ENCODE measurements at places on chromosomes 13 and 19.
A peak's percentile ranks its signal among the peaks of the same experiment; 100 is the strongest.

- DNase-seq: no peak
Observed at GRCh38 chr13:27252467-27252866, 1.1 kb downstream of the RPL21 start.

DNA sequence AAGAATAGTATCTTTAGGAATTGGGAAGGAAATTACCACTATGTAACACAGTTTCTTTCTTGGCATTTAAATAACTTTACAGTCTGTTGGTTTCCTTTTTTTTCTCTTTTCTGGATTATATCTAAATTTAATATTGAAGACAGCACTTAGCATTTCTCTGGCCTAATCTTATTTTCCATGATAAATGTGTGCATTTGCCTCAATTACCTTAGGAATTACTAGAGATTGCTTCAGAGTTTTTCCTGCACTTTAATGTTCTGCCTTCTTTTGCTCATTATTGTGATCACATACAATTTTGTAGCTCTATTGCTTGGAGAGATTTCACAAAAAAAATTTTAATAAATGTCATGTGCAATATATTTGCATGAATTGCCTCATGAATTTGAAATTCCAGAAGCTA is 25.1 kb downstream of the DCT start:
- DNase-seq: no peak

DNA sequence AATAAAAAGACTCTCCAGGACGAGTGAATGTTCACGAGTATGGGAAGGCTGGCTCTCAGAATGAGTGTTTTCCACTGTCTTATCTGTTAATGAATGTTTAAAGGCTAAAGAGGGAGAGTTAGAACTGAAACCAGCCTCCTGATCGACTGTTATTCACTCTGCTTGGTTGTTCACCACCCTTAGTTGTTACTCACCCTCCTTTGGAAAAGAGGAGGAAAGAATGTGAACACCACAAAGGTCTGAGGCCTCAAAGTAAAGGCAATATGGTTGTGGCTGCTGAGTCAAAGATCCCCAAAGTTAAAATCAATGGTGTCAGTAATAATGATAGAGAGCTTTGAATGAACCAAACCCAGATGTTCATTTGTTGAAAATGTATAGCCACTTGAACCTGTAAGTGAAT is 1793.2 kb upstream of the PCDH20 start:
- DNase-seq: no peak

DNA sequence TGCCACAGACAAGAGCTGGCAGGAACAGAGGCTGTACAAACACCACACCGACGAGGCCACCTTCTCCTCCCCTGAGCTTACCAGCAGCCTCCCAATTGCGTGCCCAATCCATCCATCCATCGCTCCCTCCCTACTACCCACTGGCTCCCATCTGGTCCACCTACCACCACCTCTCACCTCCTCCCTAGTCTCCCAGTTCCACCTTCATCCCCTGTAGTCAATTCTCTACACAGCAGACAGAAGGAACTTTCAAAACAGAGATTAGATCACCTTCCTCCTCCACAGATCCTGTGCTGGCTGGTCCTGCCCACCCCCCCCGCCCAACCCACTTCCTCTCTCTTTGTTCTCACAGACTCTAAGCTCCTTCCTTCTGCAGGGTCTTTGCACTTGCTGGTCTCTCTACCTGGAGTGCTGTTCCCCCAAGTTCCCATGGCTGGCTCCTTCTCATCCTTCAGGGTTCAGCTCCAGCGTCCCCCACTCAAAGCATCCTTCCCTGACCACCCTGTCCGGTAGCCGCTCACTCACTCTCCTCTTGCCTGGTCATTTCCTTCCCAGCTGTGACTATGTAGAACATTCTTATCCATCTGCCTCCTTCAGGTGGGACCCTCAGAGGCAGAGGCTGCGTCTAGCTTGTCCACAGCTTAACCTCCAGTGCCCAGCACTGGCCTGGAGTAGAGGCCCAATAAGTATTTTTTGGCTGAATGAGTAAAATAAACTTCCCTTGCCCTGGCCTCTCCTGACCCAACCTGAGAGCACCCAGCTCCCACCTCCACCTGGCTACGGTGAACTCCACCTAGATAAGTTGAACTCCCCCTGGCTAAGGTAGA is 23.0 kb downstream of the PIN1 start:
- no peak for DNase-seq

DNA sequence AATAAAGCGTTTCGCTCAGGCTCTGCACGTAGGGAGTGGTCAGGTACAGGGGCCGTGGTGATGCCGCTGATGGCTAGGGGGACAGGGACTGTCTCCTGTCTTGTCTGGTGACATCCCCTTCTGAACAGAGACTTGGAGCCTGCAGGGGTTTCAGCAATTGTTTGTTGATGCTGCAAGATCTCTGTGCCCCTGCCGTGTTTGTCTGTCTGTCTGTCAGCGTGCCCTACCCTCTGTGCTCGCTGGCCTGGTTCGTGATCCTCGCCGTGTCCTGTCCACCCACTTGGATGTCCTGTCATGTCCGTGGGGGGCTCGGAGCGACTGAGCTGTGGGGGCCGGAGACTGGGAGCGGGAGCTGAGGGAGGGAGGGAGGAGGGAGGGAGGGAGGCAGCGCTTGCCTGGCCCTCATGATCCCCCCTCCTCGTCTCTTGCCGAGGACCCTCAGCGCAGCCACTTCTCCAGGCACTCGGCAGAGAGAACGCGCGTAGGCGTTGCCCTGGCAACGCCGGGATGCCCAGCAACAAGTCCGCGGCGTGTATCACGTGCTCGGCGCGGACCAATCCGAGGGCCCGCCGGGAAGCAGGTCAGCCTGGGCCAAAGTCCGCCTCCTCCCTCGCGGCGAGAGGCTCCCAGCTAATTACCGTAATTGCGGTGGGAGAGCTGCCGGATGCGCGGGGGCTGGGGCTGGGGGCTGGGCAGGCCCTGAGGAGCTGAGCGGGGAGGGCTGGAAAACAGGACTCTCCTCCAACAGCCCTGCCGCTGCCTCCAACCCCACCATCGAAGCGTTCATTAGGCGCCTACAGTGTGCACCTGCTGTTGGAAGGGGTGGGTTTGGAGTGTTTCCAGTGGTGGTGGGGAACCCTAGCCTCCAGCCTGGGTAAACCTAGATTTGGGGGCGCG is 31.9 kb upstream of the FEM1A start:
- DNase-seq: peak; percentile 78

- no peak for DNase-seq
Observed at GRCh38 chr19:28847468-28847867, 365.5 kb downstream of the UQCRFS1 start.

DNA sequence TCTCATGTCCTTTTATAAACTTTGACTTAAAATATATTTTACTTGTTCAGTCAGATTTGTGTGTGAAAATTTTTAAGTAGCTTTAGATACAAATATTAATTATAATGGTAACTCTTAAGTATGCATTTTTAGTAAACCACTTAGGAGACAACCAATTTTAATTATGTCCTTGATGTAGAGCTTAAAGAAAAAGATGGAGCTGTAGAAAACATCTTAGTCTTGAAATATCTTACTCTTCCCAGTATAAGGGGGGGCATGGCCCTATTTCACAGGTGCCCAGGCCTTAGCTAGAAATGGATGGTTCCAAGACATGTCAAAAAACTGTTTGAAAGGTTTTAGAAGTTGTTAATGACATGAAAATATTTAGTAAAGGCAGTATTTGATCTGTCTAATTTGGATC is 43.4 kb upstream of the CEACAM21 start:
- no peak for DNase-seq

Data from uterus (tissue), 4 donors.